ENCODE measurements at places on chromosomes 12 and 14.

GRCh38 chr12:4145990-4146859 is 127.3 kb upstream of the CCND2 start:
- H3K27me3 ChIP-seq, result no peaks in the 10 kb centered on the region
- no peak for DNase-seq
- no peaks in the 10 kb centered on the region for H3K36me3 ChIP-seq
- H3K4me3 ChIP-seq, result no peak overlapping the region

DNA sequence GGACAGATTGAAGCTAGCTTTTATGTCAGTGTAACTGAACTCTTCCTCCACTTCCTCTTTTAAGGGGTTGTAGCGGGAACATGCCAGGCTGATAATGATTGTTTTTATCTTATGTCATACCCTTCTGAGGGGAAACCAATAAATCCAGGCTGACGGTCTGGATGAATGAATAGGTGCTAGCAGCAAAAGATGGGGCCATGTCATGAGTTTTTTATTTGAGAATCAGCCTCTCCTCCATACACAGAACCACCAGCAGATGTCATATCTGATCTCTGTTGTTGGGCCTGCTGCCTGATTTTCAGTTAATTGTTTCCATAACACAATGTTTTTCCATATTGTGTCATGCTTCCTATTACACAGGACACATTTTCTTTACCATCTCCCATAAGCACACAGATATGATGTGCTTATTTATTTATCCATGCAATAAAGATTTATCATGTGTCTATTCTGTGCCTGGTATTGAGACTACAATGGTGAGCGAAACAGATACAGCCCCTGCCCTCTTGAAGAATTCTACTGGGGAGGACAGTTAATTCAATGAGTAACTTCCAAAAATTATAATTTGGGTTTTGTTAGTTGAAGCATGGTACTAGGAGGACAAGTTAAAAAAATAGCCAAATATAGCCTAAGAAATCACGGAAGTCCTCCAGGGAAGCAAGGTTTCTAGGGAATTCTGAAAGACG is 33.6 kb upstream of the CRY1 start:
- H3K4me1 ChIP-seq, result peaks cover 15% of the 10 kb centered on the region
- no peak overlapping the region for H3K4me3 ChIP-seq
- H3K27me3 ChIP-seq, result no peaks in the 10 kb centered on the region
- no peaks in the 10 kb centered on the region for H3K36me3 ChIP-seq

GRCh38 chr14:32754209-32754608 is 184.5 kb upstream of the NPAS3 start:
- no peaks in the 10 kb centered on the region for H3K36me3 ChIP-seq
- no peaks in the 10 kb centered on the region for H3K27me3 ChIP-seq
- no peak for DNase-seq

DNA sequence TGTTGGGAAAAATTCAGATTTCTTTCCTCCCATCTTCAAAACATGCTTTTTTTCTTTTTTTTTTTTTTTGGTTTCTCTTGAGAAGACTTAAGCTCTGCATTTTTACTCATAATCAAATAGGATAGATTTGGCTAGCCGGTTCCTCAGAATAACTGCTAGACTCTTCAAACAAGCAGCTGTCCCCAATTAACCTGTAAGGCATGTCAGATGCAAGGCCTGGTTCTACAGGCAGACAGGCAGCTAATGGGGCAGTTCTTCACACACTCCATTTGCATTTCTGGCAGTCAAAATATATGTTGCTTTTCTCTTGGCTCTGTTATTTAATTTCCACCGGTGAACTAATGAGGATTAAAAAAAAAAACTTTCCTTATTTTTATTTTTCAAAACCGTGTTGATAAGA is 228.0 kb upstream of the ATP2B1 start:
- H3K27me3 ChIP-seq, result no peaks in the 10 kb centered on the region
- H3K36me3 ChIP-seq, result no peaks in the 10 kb centered on the region
- H3K27ac ChIP-seq, result no peak overlapping the region
- H3K4me3 ChIP-seq, result no peak overlapping the region
- DNase-seq, result no peak

GRCh38 chr14:59428581-59429012 is 36.6 kb downstream of the GPR135 start:
- H3K27me3 ChIP-seq, result no peaks in the 10 kb centered on the region
- no peaks in the 10 kb centered on the region for H3K36me3 ChIP-seq
- no peak overlapping the region for H3K27ac ChIP-seq

DNA sequence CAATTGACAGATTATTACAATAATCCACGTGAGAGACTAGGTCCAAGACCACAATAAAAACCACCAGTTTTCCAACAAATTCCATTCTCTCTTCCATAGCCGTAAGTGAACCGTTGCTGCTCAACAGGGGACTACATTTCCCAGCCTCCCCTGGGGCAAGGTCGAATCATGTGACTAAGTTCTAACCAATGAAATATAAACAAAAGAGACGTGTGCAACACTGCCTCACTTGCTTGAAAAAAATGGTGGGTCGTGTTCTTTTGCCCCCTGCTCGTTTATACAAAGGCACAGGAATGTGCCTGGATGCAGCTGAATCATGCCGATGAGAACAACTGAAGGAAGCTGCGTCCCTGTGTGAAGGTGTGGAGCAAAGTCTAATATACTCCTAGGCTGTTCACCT is 51.1 kb downstream of the HSPB8 start:
- H3K4me1 ChIP-seq, result peaks cover 5% of the 10 kb centered on the region
- peak; percentile 84 for DNase-seq
- H3K27ac ChIP-seq, result no peak overlapping the region
- no peaks in the 10 kb centered on the region for H3K27me3 ChIP-seq
- no peaks in the 10 kb centered on the region for H3K36me3 ChIP-seq

DNA sequence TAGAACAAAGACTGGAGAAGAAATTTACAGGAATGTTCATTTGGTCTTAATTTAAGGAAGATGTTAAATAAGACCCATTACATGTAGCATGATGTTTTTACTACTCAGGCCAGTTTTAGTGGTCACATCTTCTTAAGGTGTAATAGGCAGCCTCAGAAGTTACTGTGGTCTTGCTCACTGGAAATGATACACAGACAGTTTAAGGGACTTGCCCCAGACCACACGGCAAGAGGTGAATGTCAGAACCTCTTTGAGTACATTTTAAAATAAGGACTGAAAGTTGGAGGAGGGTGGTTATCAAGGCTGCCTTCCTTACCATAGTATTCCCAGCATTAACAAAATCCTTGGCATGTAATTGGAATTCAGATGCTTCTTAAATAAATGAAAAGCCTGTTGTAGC is 37.9 kb downstream of the LRRK2 start:
- DNase-seq, result no peak
- H3K27ac ChIP-seq, result no peak overlapping the region
- H3K4me1 ChIP-seq, result no peaks in the 10 kb centered on the region

- H3K4me3 ChIP-seq, result no peak overlapping the region
- no peaks in the 10 kb centered on the region for H3K27me3 ChIP-seq
- H3K4me1 ChIP-seq, result no peaks in the 10 kb centered on the region
- H3K36me3 ChIP-seq, result no peaks in the 10 kb centered on the region
- H3K27ac ChIP-seq, result no peak overlapping the region
Measured at GRCh38 chr14:42374332-42374731, 767.7 kb downstream of the LRFN5 start.

DNA sequence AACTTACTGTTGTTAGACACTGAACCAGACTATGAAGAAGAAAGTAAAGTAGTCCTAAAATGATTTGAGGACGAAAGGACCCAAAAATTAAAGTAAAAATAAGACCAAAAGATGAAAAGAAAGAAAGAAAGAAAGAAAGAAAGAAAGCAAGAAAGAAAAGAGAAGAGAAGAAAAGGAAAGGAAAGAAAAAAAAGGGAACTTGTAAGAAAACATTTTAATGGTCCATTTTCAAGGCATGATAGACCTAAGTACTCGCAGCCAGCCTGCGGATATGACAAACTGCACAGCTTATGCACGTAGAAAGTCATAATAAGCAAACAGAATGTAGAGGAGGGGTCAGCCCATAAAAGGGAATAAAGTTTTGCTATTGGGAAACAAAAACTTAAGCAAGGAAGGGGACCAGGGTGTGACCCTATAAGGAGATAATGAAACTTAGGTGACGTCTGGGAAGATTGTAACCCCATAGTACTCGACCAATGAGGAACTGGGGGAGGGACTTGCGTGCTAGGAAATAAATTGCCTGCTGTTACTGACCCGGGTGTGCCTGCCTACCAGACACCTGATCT is 59.7 kb downstream of the APOBEC1 start:
- H3K27me3 ChIP-seq, result no peaks in the 10 kb centered on the region
- no peaks in the 10 kb centered on the region for H3K36me3 ChIP-seq
- DNase-seq, result no peak
- no peaks in the 10 kb centered on the region for H3K4me1 ChIP-seq
- H3K27ac ChIP-seq, result no peak overlapping the region
- H3K4me3 ChIP-seq, result no peak overlapping the region

- H3K4me1 ChIP-seq, result no peaks in the 10 kb centered on the region
- no peaks in the 10 kb centered on the region for H3K36me3 ChIP-seq
- H3K27ac ChIP-seq, result no peak overlapping the region
- H3K27me3 ChIP-seq, result no peaks in the 10 kb centered on the region
- H3K4me3 ChIP-seq, result no peak overlapping the region
- DNase-seq, result no peak
Measured at GRCh38 chr12:98332642-98333041, 182.7 kb upstream of the TMPO start.

GRCh38 chr14:67409461-67409860 is 2.5 kb downstream of the PLEK2 start:
- H3K36me3 ChIP-seq, result no peaks in the 10 kb centered on the region
- no peaks in the 10 kb centered on the region for H3K4me1 ChIP-seq
- H3K27ac ChIP-seq, result no peak overlapping the region
- no peak overlapping the region for H3K4me3 ChIP-seq

DNA sequence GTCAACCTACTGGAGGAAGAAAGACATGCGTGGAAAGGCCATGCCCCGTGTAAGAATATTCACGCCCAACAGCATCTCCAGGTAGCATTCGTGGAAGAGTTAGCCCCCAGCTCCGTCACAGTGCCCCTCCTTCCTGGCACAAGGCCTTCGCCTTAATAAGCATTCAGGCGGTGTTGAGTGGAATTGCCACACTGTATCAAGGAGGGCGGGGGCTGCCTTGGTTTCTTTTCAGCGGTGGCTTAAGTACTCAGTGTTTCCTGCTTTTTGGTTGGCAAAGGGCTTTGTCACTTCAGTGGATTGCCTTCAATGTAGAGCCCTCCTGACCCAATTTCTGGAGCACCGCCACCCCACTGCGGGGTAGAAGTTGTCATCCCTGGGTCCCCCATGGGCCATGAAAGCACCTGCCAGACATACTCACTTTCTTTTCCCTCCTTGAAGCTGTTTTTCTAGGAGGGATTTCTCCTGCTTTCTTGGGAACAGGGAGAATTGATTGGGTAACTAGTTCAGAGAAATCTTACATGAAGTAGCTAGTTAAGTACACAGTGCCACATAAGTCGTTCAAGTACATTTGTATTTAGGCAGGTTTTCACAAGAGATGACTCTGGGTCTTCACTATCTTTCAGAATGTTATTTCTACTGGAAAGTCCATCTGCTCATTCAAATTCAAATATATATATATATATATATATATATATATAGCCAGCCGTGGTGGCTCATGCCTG is 65.5 kb upstream of the STON2 start:
- H3K36me3 ChIP-seq, result no peaks in the 10 kb centered on the region
- no peak overlapping the region for H3K4me3 ChIP-seq
- H3K27me3 ChIP-seq, result no peaks in the 10 kb centered on the region
- no peak for DNase-seq
- no peaks in the 10 kb centered on the region for H3K4me1 ChIP-seq

DNA sequence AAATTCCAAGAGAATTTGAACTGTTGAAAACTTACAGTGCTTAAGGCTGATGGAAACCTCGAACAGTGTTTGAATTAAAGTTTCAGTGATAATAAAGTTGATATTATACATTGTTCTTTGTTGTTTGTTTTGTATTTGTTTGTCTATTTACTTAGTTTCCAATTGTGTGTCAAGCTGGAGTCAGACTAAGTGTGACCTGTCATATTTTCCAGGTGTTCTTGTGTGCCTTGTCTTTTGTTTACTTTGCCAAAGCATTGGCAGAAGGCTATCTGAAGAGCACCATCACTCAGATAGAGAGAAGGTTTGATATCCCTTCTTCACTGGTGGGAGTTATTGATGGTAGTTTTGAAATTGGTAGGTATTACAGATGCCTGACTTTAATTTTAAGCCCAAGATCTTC is 6.0 kb downstream of the SLCO1C1 start:
- no peak for DNase-seq
- no peaks in the 10 kb centered on the region for H3K27me3 ChIP-seq
- no peak overlapping the region for H3K27ac ChIP-seq
- no peak overlapping the region for H3K4me3 ChIP-seq
- peaks cover 8% of the 10 kb centered on the region for H3K4me1 ChIP-seq
- H3K36me3 ChIP-seq, result no peaks in the 10 kb centered on the region

DNA sequence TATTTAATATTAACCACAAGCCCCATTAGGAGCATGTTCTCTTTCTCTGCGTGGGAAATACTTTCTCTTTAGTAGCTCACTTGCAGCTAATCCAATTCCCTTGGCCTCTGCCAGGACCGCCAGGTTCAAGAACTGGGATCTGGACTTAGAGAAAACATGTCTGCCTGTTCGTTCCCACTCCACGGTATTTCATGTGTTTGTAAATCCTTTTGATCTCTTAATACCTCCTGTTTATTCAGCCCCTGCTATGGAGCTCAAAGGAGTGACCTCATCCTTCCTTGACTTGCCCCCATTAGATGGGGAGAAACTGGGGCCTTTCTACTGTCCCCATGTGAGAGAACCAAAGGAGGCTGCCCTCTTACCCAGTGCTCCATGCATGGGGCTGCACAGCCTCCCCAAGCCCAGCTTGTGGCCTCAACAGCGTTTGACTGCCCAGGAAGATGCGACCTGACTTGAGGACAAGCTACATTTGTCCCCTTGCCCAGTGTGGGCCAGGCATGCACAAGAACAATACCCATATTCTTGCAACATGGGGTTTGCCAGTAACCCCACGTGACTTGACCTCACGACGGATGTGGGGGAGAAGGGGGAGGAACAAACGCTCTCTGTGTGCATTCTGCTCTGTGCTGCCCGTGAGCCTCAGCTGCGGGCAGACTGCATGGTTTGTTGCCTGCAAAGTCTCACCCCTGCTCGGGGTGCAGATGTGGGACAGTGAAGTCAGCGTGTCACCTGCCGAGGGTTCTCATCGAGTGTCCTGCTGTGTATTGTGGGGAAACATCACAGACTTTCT is 30.3 kb downstream of the CD9 start:
- H3K27me3 ChIP-seq, result no peaks in the 10 kb centered on the region
- H3K36me3 ChIP-seq, result no peaks in the 10 kb centered on the region
- no peak overlapping the region for H3K4me3 ChIP-seq
- H3K27ac ChIP-seq, result no peak overlapping the region

- no peak overlapping the region for H3K4me3 ChIP-seq
- no peaks in the 10 kb centered on the region for H3K27me3 ChIP-seq
- no peak for DNase-seq
Measured at GRCh38 chr12:88145567-88146505, 3.7 kb downstream of the TMTC3 start.

DNA sequence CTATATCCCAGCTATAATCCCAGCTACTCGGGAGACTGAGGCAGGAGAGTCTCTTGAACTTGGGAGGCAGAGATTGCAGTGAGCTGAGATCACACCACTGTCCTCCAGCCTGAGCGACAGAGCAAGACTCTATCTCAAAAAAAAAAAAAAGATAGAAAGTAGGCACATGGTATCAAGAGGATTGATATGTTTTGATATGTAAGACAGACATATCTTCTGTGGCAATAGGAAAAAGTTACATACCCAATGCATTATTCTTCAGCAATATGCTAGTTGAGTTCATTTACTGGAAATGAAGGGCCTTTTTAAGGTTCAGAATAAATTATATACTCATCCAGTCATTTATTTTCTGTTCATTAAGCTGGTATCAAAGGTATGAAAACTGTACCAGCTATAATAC is 393.4 kb downstream of the GLT1D1 start:
- no peaks in the 10 kb centered on the region for H3K4me1 ChIP-seq
- no peaks in the 10 kb centered on the region for H3K27me3 ChIP-seq
- H3K4me3 ChIP-seq, result no peak overlapping the region
- no peak overlapping the region for H3K27ac ChIP-seq
- H3K36me3 ChIP-seq, result no peaks in the 10 kb centered on the region
